Hematopoietic multipotent progenitor cell treated with erythropoietin and hydrocortisone succinate and interleukin-3 and kit ligand, for 4 days (in vitro differentiated cells): ENCODE measurements at places on chromosomes 6 and 20.
A peak's percentile ranks its signal among the peaks of the same experiment; 100 is the strongest.

DNA sequence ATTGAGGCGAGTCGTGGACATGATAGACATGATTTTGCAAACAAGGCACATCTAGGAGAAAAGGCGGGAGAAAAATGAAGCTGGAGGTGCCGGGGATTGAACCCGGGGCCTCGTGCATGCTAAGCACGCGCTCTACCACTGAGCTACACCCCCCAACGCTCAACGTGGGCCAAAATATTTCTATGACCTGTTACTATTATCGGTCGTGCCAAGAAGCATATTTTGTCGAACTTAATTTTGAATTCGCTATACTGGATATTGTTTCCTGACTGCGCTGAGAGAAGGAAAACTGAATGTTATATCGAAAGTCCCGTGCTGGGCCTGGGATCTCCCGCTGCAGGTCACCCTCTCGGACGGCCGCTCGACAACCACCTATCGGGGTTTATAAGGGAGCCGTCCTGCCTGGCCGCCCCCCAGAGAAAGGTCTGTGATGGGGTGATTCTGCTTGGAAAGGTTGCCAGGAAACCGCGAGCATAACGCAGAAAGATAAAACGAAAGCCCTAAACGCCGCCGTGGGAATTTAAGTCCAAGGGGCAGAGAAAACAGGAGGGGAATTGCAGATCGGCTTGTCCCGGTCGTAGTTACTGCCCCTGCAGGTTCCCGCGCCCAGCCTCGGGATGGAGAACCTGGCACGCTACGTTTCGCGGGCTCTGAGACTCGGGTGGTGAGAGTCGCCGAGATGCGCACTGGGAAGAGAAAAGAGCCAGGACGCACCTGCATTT, 60.0 kb downstream of the TRIM27 start:
- peak; percentile 92 for DNase-seq

GRCh38 chr6:168302534-168302933, 17.0 kb downstream of the DACT2 start:
- DNase-seq: peak; percentile 59

DNA sequence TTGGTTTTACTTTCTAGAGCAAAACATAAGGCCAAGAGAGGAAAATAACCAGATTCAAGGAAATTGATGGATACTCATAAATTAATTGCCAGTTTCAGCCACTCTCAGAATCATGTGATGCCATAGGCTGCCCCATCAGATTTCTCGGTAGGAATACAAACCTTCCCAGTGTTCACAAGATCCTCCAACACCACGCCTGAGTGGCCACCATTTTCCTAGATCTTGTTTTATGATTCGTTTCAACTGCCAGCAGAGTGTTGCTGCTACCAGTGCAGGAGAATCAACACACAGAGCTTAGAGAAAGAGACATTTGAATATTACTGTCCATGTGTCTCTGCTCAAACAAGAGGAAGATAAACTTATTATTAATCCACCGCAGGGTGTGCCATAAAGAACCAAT, 434.2 kb upstream of the CDH4 start:
- DNase-seq: no peak

GRCh38 chr20:4794846-4795245, 73.1 kb downstream of the PRND start:
- peak; percentile 38 for DNase-seq
